Omental fat pad (tissue), 4 donors: ENCODE measurements at places on chromosomes 16 and 17. TPM values are rescaled to one million over a fixed set of nuclear protein-coding genes. Genes with fewer than 3 reads are reported as not detected.

Gene ORC6
- total RNA-seq, result 0.63 TPM

Gene EFCAB13
- 8.0 TPM for total RNA-seq

Gene CTRL
- total RNA-seq, result 3.5 TPM

Gene EFNB3
- total RNA-seq, result 0.47 TPM

Gene SLC13A5
- not detected for total RNA-seq

Gene CRHR1
- total RNA-seq, result not detected

- DNase-seq, result no peak
Observed at GRCh38 chr16:89359264-89360147, 130.9 kb downstream of the ANKRD11 start.

DNA sequence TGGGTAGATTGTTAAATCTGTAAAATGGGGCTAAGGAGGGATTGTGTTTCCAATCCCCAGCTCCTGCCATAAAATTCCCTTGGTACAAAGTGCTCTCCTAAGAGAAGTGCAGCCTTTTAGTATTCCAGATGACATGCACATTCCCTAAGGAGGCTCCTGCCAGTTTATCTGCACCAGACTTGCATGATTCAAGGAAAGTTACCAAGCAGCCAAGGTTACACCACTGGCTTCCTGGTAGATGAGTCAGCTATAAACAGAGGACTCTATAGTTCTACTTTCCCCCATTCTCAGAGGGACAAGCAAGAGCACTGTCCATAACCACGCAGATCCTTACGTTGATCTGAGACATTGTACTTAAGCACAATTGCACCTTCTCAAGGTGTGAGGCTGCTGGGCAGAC is 1.9 kb downstream of the CALB2 start:
- DNase-seq, result no peak

DNA sequence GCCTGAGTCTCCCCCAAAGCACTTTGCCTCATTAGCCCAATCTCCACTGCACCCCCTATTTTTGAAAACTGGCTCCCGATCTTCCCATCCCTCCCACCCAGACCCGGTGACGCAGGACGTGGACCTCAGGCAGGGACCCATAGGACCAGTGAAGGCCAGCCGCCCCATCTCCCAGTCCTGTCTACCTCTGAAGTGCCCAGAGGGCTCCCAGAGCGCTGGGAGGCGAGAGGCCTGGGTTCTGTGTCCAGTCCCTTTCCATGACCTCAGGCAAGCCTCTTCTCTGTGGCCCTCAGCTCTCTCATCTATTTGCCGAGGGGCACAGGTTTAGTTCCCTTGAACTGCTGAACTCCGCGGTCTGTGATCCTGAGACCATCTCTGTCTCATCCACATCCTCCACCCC is 714 bp downstream of the TNS4 start:
- DNase-seq, result no peak

DNA sequence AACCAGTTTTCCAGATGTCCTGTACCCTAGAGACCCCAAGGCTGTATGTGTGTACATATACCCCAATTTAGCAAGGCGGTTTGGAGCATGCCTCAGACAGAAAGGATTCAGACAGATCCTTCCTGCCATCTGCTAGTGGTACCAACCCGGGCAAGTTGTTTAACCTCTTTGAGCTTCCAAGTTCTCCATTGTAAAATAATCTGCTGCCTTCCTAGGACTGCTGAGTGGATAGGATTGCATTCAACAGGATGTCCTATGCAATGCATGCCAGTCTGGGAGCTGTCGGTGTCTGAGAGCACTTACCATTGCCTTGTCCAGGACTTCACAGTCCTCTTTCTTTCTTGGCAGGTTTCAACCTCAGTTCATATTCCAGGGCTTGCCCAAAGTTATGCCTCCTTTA is 1.9 kb downstream of the CDH13 start:
- DNase-seq, result no peak

DNA sequence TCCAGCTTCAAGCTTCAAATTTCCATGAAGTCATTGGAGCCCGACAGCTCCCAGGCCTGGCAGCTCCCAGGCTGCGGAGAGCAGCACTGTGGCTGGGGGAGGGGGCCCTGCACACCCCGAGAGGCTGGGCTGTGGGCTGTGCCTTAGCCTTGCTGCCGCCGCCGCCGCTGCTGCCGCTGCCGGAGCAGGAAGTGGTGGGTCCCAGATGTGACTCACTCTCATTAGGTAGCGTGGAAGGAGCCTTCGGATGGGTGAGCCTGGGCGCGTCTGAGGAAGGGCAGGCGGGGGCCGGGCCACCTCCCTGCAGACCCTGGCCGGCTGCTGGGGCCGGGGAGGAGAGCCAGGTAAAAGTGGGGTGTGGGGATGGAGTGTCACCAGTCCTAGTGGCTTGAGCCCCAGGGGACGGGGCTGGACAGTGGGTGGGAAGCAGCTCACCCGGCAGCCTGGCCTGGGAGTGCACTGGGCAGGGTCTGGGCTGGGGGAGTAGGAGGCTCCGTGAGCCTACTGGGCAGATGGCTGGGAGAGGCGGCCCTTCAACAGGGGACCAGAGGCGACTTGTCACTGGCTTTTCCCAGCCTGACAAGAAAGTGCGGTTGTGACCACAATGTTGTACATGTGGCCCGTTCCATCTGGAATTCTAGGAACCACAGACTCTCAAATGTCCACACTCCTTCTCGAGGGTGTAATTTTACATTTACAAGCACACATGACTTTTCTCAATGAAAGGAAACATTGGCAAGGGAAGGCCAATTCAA is at the start of gene ADCY7:
Gene ADCY7 (plus strand): TSS at position 215 of the 755 bp plus-strand sequence. CDS start 21,629 bp downstream, outside the sequence.
- DNase-seq, result no peak

DNA sequence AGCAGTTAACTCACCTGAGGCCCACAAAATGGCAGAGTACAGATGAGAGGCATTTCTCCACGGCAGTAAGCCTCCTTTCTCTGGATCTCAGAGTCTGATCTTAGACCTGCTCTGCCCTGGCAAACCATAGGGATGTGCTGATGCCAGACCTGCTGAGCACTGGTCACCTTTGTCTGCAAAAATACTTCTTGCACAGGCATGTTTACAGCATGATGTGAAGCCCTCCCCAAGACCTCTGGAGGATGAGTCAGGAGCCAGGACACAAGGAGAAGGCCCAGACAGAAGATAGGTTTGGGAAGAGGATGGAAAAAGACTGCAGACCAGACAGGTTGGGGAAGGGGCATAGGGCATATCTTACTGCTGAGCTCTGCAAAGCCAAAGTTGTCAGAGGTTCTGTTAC is 426.6 kb downstream of the PMP22 start:
- no peak for DNase-seq

DNA sequence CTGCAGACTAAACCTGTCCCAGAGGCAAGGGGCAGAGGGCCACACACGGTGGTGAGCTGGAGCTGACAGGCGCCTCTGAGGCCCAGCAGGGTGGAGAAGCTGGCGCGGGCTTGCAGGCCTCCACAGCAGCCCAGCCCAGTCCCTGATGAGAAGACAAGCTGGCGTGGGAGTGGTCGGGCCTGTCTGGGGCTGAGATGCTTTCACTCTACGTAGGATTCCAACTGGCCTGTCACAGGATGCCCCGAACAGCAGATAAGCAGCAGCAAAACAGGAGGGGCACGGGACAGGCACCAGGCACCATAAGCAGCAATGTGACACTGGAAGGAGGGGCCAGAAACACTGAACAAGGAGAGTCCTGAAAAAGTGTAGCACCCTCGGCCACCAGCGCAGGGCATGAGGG is 40.1 kb downstream of the PEMT start:
- no peak for DNase-seq

DNA sequence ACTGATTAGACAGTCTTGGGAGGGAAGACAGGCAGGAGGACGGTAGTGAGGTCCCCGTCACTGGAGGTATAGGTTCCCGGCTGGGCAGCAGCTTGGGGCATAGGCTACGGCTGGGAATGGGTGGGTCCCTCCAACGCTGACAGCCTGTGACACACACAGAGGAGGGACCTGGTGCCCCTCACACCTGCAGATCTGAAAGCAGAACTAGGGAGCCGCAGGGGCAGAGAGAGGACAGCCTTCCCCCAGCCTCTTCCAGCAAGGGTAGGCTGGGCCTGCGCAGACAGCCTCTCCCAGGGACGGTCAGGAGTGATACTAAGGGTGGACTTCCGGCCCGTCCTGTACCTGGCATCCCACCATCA is 2.0 kb downstream of the P2RX1 start:
- DNase-seq, result no peak

DNA sequence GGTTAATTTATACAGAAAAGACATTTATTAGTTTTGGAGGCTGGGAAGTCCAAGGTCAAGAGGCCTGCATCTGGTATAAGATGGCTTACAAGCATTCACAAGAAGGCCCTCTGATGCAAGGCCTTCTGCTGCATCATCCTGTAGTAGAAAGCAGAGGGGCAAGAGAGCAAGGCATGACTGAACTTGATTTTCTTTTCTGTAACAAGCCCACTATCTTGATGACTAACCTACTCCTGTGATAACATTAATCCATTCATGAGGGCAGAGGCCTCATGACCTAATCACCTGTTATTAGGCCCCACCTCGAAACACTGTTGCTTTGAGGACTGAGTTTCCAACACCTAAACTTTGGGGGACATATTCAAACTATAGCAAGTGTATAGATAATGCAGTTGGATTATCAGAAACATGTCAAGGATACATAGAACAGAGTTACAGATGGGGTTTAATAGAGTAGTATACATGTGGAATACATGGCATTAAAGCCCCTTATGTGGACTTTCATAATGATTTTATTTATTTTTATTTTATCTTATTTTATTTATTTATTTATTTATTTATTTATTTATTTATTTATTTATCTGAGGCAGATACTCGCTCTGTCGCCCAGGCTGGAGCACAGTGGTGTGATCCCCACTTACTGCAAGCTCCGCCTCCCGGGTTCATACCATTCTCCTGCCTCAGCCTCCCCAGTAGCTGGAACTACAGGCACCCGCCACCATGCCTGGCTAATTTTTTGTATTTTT is 88.2 kb downstream of the CHD9 start:
- DNase-seq, result no peak

DNA sequence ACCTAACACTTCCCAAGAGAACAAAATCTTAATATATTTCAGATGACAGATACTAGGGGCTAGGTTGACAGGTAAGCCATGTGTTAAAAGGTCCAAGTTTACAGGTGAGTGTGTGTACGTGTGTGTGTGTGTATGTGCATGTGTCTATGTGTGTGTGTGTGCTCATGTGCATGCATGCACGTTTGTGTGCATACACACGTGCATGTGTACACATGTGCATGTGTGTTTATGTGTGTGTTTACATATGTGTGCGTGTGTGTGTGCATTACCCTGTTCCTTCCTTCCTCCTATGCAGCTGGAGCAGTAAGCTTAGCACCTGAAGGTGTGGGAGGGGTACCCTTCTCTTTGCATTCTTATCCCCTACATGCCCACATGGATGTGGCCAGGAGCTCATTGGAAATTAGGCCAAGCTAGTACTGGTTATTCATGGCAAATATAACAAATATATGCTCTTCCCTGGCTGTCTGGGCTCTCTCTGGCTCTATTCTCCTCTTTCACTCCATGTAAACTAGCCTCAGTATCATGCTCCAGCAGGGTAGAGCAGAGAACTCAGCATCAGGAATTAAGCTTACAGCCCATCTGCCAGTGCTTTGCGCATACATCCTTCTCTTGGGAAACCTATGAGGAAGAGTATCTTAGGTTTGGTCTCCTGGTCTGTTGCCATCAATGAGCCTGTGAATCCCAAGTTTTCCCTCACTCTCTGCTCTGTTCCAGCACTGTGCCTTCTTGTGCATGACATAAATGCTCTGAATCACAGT is 258.0 kb upstream of the MYOCD start:
- no peak for DNase-seq

- no peak for DNase-seq
Observed at GRCh38 chr17:14307560-14308024, 6.7 kb downstream of the HS3ST3B1 start.

DNA sequence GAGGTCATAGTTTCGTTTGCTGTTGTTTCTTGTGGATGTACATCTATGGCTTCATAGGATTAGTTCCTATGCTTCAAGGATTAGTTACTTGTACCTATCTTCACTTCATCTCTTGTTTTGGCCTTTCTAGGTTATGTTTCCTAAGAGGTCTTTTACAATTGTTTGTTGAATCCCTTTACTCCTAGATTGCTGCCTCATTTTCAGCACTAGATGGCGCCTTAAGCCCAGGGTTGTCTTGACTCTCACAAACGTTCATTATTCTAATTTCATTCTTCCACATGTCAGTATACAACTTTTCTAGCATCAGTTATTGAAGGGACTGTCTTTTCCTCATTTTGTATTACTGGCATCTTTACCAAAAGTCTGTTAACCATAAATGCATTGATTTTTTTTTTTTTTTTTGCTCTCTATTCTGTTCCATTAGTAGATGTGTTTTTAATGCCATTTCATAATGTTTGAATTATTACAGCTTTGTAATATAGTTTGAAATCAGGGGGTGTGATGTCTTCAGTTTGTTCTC is 45.0 kb upstream of the NACA2 start:
- DNase-seq, result no peak

GRCh38 chr16:69858191-69859104 is 92.7 kb upstream of the CLEC18A start:
- no peak for DNase-seq

DNA sequence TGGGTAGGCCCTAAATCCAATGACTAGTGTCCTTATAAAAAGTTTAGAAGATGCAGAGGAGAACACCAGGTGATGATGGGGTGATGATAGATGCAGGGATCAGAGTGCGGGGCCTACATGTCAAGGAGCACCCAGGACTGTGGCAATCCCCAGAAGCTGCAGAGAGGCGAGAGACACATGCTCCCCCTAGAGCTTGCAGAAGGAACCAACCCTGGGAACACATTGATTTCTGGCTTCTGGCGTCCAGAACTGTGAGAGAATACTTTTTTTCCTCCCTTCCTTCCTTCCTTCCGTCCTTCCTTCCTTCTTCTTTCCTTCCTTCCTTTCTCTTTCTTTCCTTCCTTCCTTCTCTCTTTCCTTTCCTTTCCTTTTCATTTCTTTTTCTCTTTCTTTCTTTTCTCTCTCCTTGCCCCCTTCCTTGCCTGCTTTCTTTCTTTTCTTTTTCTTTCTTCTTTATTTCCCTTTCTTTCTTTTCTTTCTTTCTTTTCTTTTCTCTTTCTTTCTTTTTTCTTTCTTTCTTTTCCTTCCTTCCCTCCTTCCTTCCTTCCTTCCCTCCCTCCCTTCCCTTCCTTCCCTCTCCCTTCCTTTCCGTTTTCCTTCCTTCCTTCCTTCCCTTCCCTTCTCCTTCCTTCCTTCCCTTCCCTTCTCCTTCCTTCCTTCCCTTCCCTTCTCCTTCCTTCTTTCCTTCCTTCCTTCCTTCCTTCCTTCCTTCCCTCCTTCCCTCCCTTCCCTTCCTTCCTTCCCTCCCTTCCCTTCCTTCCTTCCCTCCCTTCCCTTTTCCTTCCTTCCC is 134.3 kb downstream of the HAPSTR1 start:
- DNase-seq, result no peak

DNA sequence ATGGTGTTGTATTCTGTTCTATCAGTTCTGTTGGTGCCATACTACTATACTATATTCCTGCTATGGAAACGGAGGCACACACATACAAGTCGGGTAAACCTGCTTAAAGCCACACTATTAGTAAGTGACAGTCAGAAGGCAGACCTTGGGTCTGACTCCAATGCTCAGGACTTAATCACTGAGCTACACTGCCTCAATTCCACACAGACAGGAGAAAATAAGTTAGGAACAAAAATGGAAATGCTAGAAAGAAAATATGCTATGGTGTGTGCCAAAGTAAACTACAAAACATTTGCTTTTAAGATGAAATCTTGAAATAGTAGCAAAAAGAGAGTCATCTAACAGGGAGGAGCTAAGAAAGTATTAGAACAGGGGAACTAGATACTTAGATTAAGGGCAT is 48.1 kb downstream of the MYO1D start:
- DNase-seq, result no peak

- no peak for DNase-seq
Observed at GRCh38 chr16:85650135-85650843, 37.2 kb downstream of the GSE1 start.
